WTC11 (cell line): ENCODE measurements at places on chromosomes 11 and 22.
A peak's percentile ranks its signal among the peaks of the same experiment; 100 is the strongest.

GRCh38 chr22:19152942-19153883 is 3.1 kb upstream of the GSC2 start:
- peaks cover 4% of the 10 kb centered on the region for H3K4me1 ChIP-seq
- H3K27ac ChIP-seq = no peak overlapping the region; the same call in 1 of the 2 replicates
- no peak overlapping the region for H3K4me3 ChIP-seq
- DNase-seq = no peak
- H3K36me3 ChIP-seq = peaks cover 4% of the 10 kb centered on the region; the same call in 1 of the 2 replicates

- H3K4me3 ChIP-seq = no peak overlapping the region
- H3K27ac ChIP-seq = 0 out of 2 replicates have a peak overlapping the region, but pooled peaks have one; percentile 41
- no peak for DNase-seq
- no peaks in the 10 kb centered on the region for H3K27me3 ChIP-seq
- H3K36me3 ChIP-seq = no peaks in the 10 kb centered on the region
These were observed 14.6 kb upstream of the BAIAP2L2 start for GRCh38 chr22:38125038-38125610.

- no peak overlapping the region for H3K27ac ChIP-seq
- DNase-seq = no peak
- H3K36me3 ChIP-seq = no peaks in the 10 kb centered on the region
- H3K27me3 ChIP-seq = peaks cover 99% of the 10 kb centered on the region
These were observed 68.4 kb downstream of the GGTLC2 start for GRCh38 chr22:22712666-22713365.

- H3K4me1 ChIP-seq = no peaks in the 10 kb centered on the region
- no peak overlapping the region for H3K4me3 ChIP-seq
- H3K36me3 ChIP-seq = peaks cover 14% of the 10 kb centered on the region
- H3K27me3 ChIP-seq = no peaks in the 10 kb centered on the region; the same call in 1 of the 2 replicates
These were observed 289.1 kb upstream of the SORL1-AS1 start for GRCh38 chr11:121741761-121742361.

DNA sequence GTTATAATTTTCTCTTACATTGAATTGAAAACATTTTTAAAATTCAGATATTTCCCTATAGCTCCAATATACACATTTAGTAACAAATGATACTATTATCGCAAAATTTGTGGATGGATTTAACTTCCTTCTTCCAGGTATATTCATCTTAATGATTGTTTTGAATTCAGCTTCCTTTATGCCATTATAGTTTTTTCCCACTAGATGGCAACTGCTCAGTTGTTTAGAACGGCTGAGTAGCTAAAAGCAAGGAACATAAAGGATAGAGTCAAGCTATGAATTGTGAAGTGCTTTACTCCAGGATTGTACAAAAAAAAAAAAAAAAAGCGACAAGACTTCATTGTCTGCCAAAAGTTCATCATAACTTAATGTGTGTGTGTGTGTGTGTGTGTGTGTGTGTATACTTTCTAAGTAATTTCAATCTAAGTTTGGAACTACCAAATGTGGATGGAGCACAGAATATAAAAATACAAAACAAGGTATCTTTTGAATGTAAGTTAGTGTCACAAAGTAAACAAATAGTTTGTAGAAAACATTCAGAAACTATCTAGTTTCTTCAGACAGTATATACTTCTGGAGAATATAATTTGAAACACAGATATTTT is 846.4 kb downstream of the DLG2 start:
- H3K36me3 ChIP-seq = no peaks in the 10 kb centered on the region
- H3K4me3 ChIP-seq = no peak overlapping the region
- no peak for DNase-seq
- H3K27me3 ChIP-seq = no peaks in the 10 kb centered on the region
- H3K4me1 ChIP-seq = no peaks in the 10 kb centered on the region
- H3K27ac ChIP-seq = no peak overlapping the region

DNA sequence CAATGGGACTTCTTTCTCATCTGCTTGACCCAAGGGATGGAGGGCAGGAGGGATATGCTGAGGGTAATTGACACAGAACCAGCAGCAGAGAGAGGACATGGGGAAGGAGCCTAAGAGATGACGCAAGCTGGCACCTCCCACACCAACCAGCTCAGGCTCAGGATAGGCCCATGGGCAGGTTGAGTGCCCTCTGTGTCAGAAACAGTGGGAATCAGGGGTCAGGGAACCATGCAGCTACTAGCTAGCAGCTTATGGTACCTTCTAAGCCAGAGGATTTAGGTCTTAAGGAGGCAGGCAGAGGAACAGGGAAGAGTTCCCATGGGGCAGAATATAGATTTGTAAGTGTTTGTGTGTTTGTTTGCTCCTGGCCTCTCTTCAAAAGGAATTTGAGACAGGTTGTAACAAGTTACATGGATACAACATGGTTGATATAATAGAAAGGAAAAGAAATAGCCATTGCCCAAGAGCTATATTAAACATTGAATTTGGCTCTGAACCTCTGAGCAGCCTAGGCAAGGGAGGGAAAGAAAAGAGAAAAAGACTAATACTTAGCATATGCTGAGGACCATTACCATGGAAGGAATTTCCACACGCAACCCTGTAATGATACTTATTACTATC is 39.9 kb upstream of the NAV2 start:
- H3K4me1 ChIP-seq = peaks cover 48% of the 10 kb centered on the region
- no peaks in the 10 kb centered on the region; the same call in 1 of the 2 replicates for H3K27me3 ChIP-seq
- DNase-seq = no peak
- no peak overlapping the region for H3K4me3 ChIP-seq
- H3K36me3 ChIP-seq = no peaks in the 10 kb centered on the region

GRCh38 chr22:24201681-24202614 is 20.7 kb downstream of the SUSD2 start:
- no peak overlapping the region for H3K4me3 ChIP-seq
- H3K27me3 ChIP-seq = peaks cover 4% of the 10 kb centered on the region; the same call in 1 of the 2 replicates
- peaks cover 15% of the 10 kb centered on the region for H3K4me1 ChIP-seq
- DNase-seq = no peak
- H3K36me3 ChIP-seq = peaks cover 19% of the 10 kb centered on the region
